Central memory CD8-positive, alpha-beta T cell (primary cell): ENCODE measurements at places on chromosomes 12 and 14.

- no peak overlapping the region for H3K27ac ChIP-seq
- no peaks in the 10 kb centered on the region for H3K36me3 ChIP-seq
- no peak for DNase-seq
- H3K4me3 ChIP-seq, result no peak overlapping the region
Measured at GRCh38 chr12:45336331-45336730, 120.4 kb downstream of the ANO6 start.

DNA sequence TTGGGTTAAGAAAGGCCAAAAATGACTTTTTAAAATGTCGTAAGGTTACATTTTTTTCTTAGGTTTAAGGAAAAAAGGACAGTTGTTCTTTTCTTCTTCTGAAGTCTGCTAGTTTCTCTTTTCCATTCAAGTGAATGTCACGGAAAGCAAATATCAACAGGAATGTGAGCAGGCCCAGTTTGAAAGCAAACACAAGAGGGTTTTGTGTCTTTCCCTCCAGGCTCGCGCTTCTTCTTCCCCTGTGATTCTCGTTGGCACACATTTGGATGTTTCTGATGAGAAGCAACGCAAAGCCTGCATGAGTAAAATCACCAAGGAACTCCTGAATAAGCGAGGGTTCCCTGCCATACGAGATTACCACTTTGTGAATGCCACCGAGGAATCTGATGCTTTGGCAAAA lies 85.4 kb downstream of the LRRK2 start:
- no peaks in the 10 kb centered on the region for H3K4me1 ChIP-seq
- H3K36me3 ChIP-seq, result peaks cover 1% of the 10 kb centered on the region
- no peak overlapping the region for H3K4me3 ChIP-seq
- no peak for DNase-seq

GRCh38 chr14:54818201-54819133 lies 84.2 kb downstream of the GCH1 start:
- no peak for DNase-seq
- H3K27me3 ChIP-seq, result peaks cover 31% of the 10 kb centered on the region
- H3K36me3 ChIP-seq, result no peaks in the 10 kb centered on the region
- H3K4me1 ChIP-seq, result peaks cover 5% of the 10 kb centered on the region

DNA sequence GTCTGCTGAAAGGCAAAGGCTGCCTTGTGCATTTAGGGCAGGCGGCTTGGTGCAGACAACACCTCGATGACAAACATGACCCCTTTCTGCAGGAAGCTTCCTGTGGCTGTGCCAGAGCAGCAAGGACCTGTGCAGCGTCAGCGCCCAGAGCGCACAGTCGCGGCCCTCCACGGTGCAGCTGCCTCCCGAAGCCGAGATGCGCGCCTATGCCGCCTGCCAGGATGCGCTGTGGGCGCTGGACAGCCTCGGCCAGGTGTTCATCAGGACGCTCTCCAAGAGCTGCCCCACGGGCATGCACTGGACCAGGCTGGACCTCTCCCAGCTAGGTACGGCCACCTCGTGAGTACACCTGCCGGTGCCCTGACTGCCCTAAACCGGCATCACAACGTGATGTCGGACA lies 57.3 kb downstream of the ANKRD9 start:
- H3K27me3 ChIP-seq, result no peaks in the 10 kb centered on the region
- H3K4me3 ChIP-seq, result no peak overlapping the region
- H3K4me1 ChIP-seq, result no peaks in the 10 kb centered on the region
- H3K36me3 ChIP-seq, result peaks cover 16% of the 10 kb centered on the region

DNA sequence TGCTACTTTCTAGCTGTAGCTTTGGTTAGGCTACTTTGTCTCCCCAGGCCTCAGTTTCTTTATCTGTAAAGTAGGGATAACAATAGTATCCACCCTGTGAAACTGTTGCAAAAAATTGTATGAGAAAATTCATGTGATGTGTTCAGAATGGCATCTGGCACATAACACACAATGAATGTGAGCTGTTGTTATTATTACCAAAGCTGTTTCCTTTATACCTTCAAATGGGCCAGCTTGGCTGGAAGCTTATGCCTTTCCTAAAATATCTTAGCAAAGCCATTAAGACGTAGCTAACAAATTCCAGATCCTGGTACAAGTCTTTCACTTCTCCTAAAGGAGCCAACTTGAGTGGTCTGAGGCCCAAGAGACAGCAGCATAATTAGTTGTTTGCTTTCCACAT lies 25.2 kb upstream of the MANSC4 start:
- H3K36me3 ChIP-seq, result peaks cover 2% of the 10 kb centered on the region
- H3K27ac ChIP-seq, result no peak overlapping the region
- no peak overlapping the region for H3K4me3 ChIP-seq
- H3K4me1 ChIP-seq, result no peaks in the 10 kb centered on the region
- peaks cover 49% of the 10 kb centered on the region for H3K27me3 ChIP-seq
- DNase-seq, result no peak

GRCh38 chr14:105767315-105767714 lies 240.9 kb downstream of the TMEM121 start:
- no peak overlapping the region for H3K4me3 ChIP-seq
- no peak overlapping the region for H3K27ac ChIP-seq
- no peaks in the 10 kb centered on the region for H3K4me1 ChIP-seq
- no peaks in the 10 kb centered on the region for H3K27me3 ChIP-seq
- no peaks in the 10 kb centered on the region for H3K36me3 ChIP-seq

DNA sequence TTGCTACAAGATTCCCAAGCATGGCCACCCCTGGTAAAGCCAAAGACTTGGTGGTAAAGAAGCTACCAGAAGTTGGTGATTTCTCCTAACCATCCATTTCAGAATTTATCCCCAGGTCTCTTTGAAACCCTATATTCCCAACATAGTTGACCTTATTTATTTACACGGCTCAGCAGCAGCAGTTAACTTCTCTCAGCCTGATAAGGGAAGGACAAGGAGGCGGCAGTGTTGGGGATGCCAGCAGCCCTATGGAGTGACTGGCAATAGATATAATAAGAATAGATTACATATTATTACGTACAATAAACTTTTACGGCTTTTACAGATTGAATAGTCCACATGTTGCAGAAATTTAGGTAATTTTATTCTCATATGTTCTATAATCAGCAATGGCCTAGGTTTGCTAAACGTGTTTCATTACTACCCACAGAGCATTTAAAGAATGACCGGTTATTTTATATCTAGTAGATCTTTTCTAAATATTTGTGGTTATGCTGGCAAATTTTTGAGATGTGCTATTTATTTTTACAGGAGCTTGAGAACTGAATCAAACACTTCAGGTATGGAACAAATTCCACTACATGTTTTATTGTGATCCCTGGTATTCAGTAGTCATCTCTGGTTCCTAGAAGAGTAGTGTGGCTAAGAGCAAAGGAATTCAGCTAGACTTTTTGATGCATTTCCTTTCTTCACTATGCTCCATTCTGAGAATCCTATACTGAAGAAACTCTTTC lies 19.8 kb upstream of the PALS1 start:
- DNase-seq, result no peak
- H3K27me3 ChIP-seq, result peaks cover 36% of the 10 kb centered on the region
- no peaks in the 10 kb centered on the region for H3K36me3 ChIP-seq

- no peaks in the 10 kb centered on the region for H3K27me3 ChIP-seq
- H3K4me3 ChIP-seq, result no peak overlapping the region
- no peaks in the 10 kb centered on the region for H3K4me1 ChIP-seq
- no peak overlapping the region for H3K27ac ChIP-seq
Measured at GRCh38 chr12:1367331-1368291, 226.8 kb downstream of the FBXL14 start.

DNA sequence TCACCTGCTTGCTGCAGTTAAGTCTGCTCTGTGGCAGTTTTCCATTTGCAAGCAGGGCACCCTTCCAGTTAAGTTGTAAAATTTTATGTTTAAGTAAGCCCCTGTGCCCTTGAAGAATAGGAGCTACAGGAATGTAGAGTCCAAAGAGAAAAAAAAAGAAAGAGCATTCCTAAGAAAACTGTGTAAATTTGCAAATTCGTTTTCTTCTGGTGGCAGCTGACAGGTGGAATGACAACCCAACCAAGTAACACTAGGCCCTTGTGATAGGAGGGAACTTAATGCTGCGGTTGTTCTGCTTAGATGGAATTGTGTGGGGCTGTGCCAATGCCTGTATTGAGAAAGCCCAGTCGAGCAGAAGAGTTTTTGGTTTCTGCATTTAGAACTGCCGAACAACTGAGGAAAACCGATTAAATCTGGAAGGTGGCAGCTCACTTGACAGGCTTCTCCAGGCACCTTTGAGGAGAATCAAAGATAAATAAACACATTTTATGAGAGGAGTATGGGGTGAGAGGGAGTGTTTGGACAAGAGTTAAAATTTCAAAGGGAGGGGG lies 280.0 kb downstream of the RAD51B start:
- no peak overlapping the region for H3K27ac ChIP-seq
- H3K27me3 ChIP-seq, result no peaks in the 10 kb centered on the region
- peaks cover 2% of the 10 kb centered on the region for H3K36me3 ChIP-seq
- H3K4me1 ChIP-seq, result no peaks in the 10 kb centered on the region
- H3K4me3 ChIP-seq, result no peak overlapping the region
